Coronary artery (tissue), 2 donors: ENCODE measurements at places on chromosomes 13 and 19.

DNA sequence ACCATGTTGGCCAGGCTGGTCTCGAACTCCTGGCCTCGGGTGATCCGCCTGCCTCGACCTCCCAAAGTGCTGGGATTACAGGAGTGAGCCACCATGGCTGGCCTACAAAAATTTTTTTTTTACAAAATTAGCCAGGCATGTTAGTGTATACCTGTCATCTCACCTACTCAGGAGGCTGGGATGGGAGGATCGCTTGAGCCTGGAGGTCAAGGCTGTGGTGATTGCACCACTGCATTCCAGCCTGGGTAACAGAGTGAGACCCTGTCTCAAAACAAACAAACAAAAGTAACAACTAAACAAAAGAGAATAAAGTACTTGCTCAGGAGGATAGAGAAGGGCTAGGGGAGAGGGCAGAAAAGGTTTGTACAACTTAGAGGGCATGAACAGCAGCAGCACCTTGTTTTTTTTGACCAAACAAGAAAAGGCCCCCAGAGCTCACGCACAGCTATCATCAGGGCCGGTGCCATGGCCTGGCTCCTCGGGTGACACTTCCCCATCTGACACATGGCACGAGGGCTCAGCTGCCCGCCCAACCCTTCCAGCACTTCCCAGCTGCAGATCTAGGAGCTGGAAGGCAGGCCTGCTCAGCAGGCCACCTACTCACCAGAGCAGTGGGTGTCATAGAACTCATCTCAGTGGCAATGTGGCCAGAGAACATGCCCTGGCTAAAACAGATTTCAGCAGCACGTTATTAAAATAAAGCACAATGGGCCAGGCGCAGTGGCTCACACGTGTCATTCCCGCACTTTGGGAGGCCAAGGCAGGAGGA lies 8.6 kb upstream of the SLC7A9 start:
- DNase-seq = no peak

DNA sequence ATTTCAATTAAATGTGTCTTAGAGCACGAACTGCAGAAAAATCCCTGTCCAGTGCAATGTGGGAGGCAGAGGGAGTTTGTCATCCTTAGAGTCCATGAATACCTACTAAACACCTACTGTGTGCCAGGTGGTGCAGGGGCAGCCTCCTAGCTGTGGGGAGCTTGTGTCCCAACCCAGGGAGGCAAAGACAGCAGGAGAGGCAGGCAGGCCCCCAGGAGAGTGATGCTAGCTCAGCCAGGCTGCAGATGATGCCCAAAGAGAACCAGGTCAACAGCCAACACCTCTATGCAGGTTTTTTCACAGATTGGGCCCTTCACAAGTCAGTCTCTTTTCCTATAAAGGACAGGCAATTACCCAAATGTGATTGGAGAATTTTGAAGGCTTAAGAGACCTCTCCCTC lies 108.2 kb upstream of the UQCRFS1 start:
- peak; percentile 59 for DNase-seq

GRCh38 chr19:45468159-45468651 lies 409 bp downstream of the FOSB start:
- DNase-seq = peak; percentile 86

- DNase-seq = peak; percentile 50
Measured at GRCh38 chr13:113654591-113655345, 3.2 kb downstream of the ATP4B start.

DNA sequence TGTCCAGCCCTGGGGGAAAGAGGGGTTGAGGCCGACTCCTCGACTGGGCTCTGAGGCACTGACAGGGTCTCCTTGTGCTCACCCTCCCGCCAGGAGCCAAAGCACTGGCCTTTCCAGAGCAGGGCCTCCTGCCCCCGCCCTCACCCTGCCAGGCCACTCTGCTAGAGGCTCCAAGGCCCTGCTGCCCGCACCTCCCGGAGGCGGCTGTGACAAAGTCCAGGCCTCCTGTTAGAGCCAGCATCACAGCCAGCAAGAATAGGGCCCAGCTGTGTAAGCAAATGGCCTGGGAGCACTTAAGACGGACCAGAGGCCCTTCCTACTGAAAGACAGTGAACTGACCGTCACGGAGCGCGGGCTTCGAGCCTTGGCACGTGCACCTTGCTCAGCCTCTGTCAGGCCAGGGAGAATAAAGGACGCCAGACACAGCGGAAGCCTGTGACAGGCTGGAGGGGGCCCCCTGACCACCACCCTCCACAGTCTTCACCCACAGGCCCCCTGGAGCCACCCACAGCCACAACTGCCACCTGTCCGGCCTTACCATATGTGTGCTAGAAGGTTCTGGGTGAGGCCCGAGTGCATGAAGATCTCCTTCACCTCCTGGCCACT lies 50.9 kb downstream of the EPS15L1 start:
- DNase-seq = no peak

DNA sequence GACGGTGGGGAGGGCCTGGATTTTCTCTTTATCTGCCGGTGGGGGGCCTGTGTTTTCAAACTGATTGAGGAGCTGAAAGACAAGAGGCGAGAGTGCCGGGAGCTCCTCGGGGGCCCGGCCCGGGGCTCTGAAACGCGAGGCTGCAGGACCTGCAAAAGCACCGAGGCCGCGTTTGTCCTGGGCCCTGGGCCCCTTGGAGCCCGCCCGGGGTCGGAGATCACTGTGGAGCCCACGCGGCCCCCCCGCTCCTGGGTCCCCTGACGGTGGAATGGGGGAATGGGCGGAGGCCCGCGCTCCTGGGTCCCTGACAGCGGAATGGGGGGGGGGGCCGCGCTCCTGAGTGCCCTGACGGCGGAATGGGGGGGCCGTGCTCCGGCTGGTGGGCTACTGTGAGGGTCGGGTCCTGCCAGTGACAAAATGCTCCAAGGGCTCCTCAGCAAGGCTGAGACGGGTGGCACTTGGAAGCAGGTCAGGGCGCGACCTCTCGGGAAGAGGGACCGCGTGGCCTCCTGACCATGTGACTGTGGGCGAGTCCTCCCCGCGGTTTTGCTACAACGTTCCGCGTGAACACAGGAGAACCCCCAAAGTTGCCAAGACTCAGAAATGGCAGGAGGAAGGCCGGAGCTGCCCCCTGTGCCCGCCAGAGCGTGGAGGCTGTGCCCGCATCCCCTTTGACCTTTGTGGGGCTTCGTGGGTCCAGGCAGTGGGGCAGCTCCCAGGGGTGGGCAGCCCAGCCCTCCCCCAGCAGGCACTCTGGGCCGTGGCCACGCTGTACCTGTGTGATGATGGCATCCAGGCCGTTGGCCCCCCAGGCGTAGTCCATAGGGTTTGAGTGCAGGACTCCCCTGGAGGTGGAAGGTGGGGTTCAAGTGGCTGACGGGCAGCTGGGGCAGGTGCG lies 9.5 kb downstream of the FGF22 start:
- no peak for DNase-seq

GRCh38 chr19:35901854-35902661 lies at the start of gene HCST:
Gene HCST, plus strand, starts transcription at chr19:35902529. Its CDS starts 65 bp downstream, at chr19:35902594.
- no peak for DNase-seq

DNA sequence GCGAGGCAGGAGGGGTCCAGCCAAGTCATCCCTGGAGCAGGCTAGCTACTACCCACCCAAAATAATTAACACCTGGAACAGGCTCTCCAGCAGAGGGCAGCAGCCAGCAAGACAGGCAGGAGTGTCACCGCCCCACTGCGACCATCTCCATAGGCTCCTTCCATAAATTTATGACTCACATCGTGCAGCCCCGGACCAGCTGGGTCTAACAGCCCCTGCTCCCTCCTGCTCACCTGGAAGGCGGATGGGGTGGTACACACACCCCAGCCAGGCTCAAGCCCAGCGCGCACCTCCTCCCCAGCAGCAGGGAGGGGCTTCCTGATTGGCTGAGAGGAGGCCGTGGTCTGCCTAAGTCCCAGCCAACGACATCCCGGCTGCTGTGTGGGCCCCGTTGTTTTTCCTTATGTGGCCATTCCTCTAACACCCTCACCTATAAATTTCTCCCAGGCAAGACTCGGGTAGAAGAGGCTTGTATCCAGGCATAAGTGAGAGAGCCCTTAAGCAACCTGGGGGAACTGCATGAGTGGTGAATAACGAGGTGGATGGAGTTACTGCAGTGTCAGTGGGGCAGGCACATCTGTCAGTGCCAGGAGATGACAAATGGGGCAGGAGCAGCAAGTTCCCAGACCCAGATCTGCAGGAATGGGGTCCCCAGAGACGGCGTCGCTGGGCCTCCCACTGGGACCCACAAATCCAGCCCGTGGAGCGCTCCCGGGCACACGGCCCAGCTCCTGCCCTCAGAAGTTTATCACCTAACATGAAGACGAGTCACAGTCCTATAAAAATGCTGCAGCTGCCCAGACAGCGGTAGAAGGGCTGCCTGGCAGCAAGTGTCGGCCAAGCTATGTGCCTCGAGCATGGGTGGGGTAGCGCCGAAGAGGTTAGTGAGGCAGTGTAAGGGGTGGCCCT lies 43.1 kb downstream of the CEBPG start:
- no peak for DNase-seq

DNA sequence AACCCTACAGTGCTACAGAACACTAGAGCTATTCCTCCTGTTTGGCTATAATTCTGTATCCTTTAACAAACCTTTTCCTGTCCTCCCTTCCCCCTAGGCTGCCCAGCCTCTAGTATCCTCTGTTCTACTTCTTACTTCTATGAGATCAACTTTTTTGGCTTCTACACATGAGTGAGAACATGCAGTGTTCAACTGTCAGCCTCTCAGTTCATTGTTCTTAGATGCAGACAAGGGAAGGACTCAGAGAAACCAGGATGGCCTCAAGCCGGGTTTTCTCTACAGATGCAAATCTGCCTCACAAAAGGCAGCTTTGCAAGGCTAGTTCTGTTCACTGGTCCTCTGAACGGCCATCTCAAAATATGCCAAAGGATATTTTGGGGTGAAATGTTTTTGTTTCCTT lies 18.4 kb downstream of the AMER2 start:
- no peak for DNase-seq

DNA sequence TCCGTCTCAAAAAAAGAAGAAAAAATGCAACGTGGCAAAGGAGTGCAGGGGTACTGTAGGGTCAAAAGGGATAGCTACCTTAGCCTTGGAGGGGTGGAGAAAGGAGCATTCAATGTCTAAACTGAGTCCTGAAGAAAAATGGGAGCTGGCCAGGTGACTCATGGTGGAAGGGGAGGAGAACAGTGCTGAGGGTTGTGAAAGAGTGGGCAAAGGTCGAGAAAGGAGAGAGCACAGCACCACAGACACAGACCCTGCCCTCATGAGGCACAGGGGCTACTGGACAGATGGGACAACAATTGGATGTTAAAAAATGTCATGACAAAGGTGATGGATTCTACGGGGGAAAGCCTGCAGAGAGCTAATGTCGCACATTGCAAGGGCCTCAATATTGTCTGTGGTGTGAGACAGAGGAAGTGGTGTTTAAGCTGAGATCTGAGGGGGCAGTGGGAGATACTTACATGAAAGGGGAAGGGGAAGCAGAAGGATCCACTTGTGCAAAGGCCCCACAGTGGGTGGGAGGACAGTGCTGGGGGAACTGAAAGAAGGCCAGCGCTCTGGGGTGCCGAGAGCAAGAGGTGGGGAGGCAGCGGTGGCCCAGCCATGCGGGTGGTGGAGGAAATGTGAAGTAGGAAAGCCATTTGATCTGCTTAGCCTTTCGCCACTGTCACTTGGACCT lies 42.9 kb upstream of the URAD start:
- DNase-seq = no peak

DNA sequence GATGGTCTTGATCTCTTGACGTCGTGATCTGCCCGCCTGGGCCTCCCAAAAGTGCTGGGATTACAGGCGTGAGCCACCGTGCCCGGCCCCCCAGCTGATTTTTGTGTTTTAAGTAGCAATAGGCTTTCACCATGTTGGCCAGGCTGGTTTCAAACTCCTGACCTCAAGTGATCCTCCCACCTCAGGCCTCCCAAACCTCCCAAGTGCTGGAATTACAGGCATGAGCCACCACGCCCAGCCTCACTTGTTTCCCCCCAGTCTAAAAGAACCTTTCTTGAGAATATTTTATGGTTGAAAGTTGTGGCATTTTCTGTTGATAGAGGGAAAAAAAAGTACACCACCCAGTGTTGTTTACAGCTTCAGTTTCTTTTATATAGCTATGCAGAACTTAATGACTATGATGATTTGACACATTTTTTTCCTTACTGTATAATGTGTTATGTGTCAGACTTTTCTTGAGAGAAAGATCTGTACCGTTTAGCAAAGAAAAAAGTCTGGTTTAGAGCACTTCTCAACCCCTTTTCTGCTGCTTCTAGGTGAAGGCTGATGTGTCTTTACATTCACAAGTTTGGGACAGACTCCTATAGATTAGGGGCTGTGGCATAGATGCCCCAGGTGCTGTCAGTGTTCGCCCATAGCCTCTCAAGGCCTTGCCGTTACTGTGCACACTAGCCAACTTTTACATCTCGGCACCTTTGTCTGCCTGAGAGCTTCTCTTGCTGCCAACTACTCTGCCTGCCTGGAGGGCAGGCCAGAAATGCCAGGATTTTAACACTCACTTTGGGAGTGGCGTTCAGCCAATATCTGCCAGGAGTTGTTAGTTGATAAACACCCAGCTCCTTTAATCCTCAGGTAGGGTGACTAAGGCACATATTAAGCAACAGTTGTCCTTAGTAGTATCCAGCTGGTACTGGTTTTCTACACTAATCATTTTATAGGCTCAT lies 33.0 kb downstream of the KCTD4 start:
- DNase-seq = no peak
